ENCODE measurements at places on chromosomes 16 and 17. TPM values are rescaled to one million over a fixed set of nuclear protein-coding genes. Genes with fewer than 3 reads are reported as not detected.
A peak's percentile ranks its signal among the peaks of the same experiment; 100 is the strongest.

GRCh38 chr17:49407981-49408501 lies 6.6 kb downstream of the PHB1 start:
- no peaks in the 10 kb centered on the region for H3K27me3 ChIP-seq
- DNase-seq: peak; percentile 48
- H3K4me3 ChIP-seq: no peak overlapping the region
- no peak overlapping the region for H3K27ac ChIP-seq
- H3K36me3 ChIP-seq: peaks cover 71% of the 10 kb centered on the region

GRCh38 chr17:15432807-15433611 lies 34.4 kb downstream of the CDRT4 start:
- H3K27me3 ChIP-seq: no peaks in the 10 kb centered on the region
- H3K4me3 ChIP-seq: no peak overlapping the region
- peaks cover 4% of the 10 kb centered on the region for H3K4me1 ChIP-seq

GRCh38 chr17:9839433-9839832 lies 13.7 kb downstream of the GLP2R start:
- no peaks in the 10 kb centered on the region for H3K27me3 ChIP-seq
- H3K27ac ChIP-seq: no peak overlapping the region
- H3K36me3 ChIP-seq: no peaks in the 10 kb centered on the region
- H3K4me1 ChIP-seq: peaks cover 11% of the 10 kb centered on the region
- no peak for DNase-seq

The CES4A gene
- 22.5 TPM for total RNA-seq

The SPNS3 gene
- total RNA-seq: 0.83 TPM

All from spinal cord (tissue), 10 donors.